ENCODE measurements at places on chromosomes 6 and 20.

DNA sequence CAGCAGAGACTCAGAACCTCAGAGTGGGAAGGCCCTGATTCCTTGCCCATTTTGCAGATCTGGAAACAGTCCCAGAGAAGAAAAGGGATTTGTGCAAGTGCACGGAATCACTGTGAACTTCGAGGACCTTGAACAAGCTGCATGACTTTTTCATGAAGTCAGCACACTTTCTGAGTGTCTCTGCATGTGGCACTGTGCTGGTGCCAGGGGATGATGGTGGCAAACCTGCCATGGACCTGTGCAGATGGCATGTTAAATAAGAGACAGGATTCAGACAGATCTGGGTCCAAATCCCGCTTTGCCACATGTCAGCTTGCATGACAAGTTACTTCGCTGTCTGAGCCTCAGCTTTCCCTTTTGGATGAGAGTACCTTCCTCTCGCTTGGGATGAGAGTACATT is 26.8 kb downstream of the ZNF831 start:
- DNase-seq = no peak

- no peak for DNase-seq
Measured at GRCh38 chr6:159042003-159042825, 2.6 kb downstream of the TAGAP start.

- no peak for DNase-seq
Measured at GRCh38 chr6:148516617-148517016, 174.0 kb downstream of the SASH1 start.

- DNase-seq = no peak
Measured at GRCh38 chr6:13194852-13195251, 133.5 kb downstream of the TBC1D7 start.

DNA sequence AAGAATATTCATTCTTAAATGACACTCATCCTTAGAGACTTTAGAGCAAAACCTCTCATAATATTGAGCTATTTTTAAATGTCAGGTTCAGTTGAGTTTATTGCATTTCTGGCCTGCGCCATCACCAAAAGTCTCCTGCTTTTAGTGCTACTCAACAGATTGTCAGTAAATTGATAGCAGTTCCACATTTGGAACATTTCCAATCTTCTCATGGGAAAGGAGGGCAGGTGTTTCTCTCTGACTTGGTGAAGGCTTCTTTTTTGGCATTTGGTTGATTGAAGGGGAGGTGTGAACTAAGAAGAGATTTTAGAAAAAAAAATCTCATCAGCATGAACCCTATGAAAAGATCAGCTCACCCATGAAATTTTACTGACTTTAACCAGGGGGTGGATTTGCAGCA is 125.9 kb upstream of the INSM1 start:
- DNase-seq = no peak

DNA sequence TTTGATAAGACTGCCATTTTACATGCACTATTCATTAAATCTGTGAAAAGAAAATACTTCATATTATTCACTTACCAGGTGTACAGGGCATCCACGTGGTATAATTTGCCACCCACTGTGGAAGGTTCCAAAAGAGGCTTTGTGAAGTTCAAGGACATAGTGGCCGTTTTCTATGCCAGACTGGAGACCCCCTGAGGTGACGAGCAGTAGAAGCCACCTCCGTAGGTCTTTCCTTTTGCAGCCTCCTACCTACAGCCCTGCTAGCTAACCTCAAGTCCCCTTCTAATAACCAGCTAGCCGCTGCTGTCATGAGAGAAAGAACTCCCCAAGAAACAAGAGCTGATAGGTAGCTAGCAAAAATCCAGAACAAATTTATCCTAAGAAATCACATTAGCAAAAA is 110.5 kb downstream of the ARHGAP18 start:
- DNase-seq = no peak

DNA sequence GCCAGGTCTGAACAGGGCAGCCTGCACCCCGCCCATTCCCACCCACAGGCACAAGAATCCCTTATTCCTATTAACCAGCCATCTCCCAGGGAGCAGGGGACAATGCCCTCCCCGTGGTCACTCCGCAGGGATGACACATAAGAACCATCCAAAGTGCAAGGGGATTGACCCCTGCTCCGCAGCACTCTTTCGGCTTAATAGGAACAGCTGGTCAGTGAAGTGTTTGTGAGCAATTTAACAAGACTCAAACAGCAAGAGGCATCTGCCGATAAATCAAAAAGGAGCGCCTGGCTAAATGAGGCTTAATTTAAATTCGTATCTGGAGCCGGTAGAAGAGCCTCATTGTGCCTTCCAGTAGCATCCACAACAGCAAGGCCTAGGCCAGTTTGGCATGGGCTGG is 389.4 kb downstream of the RNGTT start:
- DNase-seq = no peak

- DNase-seq = no peak
Measured at GRCh38 chr6:90297115-90297866, 648 bp upstream of the BACH2 start.

- DNase-seq = no peak
Measured at GRCh38 chr6:5684320-5685053, 322.2 kb downstream of the NRN1 start.

GRCh38 chr20:32820698-32821377 is 1.1 kb downstream of the MAPRE1 start:
- no peak for DNase-seq

GRCh38 chr6:155378276-155378675 is 64.0 kb upstream of the TFB1M start:
- DNase-seq = no peak

DNA sequence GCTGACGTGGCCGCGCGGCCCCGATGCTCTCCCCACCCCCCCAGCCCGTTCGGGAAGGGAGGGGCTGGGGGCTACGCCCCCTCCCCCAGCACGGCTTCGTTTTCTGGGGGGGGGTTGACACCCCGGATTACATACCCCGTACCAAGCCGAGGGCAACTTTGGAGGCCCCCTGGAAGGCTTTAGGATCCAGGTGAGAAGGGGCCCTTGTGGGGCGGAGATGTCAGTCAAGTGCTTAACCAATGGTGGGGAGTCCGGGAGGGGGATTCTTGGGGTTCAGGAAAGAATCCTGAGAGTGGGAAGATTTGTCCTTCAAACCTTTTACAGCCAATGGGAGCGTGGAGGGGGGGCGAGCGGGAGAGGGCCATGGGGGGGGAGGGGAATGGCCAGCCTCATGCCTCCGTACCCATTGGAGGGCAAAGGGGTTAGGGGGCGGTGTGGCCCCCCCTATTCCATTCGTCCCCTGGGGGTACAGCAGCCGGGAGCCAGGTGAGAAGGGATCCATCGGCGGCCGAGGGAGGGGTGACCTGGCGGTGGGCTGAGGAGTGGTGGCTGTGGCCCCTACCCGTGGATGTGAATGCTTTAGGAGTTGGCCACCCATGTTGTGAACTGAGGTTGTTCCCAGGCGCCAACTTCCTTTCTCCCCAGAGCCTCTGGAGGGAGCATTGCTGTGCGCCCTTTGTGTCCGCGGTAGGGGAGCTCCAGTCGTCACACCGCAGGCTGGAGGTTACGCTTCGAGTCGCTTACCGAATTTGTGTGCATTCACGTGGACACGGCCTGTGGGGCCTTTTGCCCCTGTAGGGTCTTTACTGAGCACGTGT is 682 bp downstream of the BRD2 start:
- no peak for DNase-seq

DNA sequence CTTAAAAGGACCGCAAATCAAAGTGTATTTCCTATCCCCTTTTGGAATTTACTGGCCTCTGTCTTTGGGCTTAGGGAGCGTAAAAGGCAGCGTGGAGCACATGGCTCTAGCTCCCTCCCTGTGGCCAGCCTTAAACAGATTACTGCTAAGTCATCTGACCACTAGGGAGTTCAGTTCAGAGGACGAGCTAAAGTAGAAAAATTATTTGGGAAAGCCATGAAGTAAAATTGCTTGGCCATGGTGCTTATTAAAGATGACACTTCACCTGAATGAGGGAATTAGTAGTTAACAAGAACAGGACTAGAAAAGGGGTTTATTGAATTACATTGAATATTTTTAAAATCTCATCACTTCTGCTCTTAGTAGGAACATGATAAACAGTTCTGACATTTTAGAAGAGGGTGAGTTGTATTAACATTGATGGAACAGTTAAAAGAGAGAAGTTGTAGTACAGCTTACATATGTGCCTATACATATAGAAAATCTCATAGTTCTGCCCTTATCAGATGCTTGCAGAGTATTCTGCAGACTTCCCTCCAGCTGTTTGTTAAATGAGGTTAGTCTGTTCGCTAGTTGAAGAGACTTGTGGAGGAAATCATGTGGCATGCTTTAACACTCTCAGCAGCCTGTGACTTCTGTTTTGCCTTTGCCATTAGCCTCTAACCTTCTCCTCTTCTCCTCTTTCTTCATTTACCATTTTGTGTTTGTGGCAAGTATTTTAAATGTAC is 31.2 kb upstream of the MAPK13 start:
- no peak for DNase-seq

DNA sequence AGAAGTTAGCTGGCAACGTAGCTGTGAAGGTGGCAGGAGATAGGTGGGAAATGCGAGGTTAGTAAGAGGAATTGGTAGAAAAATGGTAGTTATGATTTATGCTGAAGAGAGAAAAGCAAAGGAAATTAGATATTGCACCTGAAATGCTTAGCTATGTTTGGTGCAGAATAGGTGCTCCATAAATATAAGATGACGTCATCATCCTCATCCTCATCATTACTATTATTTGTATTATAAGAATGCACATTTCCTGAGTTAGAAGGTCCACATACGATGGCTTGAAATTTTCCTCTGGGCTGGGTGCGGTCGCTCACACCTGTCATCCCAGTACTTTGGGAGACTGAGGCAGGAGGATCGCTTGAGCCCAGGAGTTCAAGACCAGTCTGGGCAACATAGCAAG is 39.5 kb upstream of the ANGPT4 start:
- no peak for DNase-seq

- DNase-seq = no peak
Measured at GRCh38 chr6:21402368-21402767, 191.2 kb upstream of the SOX4 start.

DNA sequence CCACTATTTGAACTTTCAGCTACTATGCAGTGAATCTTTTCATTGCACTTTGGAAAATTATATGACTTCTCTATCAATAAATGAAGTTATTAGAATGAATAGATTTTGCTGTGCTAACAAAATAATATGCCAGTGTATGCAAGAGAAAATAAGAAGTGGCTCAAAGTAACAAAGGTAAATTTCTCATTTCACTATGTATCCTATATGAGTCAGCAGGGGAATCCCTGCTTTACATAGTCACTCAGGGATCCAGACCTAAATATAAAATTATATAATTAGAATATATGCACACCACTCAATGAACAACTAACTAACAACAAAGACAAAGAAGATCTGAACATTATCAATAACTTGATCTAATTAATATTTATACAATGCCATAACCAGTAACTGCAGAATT is 390.8 kb upstream of the IRAK1BP1 start:
- no peak for DNase-seq

DNA sequence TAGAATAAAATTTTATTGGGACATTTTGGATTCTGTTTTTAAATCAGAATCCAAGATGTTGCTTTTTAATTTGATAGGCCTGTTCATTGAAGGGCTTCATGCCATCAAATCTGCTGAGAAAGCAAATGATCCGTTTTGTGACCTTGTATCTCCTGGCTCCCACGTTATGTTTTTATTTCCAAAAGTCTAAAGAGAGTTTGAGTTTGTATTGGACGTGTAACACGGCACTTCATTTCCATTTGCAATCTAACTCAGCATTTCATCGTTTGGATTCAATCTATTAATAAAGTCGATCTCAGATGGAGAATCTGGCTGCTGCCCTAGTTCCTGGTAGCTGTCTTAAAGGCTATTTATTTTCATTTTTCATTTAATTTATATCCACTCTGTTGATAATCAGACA is 17.0 kb downstream of the KIF25 start:
- DNase-seq = no peak

DNA sequence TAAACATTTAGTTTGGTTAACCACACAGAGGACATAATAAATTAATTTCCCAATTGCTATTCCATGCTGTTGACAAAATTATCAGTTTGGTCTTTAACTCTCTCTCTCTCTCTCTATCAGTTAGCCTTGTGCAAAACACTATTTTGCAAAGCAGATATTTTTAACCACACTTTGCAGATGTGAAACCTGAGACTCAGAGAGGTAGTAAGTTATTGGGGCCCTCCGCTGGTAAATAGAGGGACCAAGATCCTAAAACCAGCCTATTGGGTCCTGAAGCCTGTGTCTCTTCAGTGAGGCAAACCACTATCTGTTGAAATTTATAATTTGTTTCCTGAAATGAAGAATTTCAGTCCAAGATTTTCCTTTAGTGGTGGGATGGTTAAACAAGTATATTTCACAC is 231.0 kb downstream of the SOD2 start:
- no peak for DNase-seq

DNA sequence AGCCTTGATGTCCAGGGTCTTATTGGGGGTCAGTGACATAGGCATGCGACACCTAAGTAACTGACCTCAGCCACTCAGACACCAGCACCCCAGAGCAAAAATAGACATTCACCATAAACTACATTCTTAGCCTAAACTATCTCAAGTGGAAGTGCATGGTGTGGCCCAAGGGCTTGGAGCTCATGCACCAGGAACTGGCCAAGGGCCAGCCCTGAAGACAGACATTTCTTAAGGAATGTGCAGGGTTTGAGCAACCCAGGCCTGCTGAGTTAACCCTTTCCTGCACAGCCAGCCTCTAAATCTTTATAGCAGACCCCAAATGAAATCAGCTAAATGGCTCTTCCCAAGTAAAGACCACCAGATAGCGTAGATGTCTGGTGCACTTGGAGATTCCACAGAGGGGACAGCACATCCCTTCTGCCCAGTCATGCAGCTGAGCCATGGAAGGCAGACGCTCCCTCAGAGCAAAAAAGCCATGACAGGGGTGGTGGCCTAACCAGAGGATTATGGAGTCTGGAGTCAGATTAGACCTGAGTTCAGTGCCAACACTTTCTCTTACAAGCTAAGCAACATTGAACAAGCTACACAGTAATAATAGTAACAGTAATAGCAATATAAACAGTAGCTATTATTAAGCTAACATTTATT is 222.6 kb downstream of the ZMYND8 start:
- no peak for DNase-seq

DNA sequence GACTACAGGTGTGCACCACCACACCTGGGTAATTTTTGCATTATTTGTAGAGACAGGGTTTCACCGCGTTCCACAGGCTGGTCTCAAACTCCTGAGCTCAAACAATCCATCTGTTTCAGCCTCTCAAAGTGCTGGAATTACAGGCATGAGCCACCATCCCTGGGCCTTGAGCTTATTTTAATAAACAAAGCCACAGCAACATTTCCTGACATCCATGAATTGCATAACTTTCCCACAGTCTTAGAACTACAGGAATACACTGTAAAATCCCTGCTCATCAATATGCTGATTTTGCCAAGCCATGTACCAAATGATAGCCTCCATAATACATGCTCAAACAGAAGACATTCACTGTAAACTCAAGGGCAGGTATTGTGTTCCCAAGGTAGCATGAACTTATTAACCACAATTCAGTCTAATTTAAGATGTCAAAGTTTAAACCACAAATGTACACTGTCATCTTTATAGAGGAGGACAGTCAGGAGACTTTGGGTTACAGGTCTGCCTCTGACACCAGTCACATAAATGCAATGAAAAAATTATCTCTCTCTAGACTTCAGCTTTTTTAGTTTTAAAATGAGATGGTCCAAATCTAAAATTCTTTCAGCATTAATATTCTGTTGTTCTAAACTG is 40.0 kb downstream of the NUDT3 start:
- no peak for DNase-seq
